ENCODE measurements at places on chromosomes 2 and 18.

DNA sequence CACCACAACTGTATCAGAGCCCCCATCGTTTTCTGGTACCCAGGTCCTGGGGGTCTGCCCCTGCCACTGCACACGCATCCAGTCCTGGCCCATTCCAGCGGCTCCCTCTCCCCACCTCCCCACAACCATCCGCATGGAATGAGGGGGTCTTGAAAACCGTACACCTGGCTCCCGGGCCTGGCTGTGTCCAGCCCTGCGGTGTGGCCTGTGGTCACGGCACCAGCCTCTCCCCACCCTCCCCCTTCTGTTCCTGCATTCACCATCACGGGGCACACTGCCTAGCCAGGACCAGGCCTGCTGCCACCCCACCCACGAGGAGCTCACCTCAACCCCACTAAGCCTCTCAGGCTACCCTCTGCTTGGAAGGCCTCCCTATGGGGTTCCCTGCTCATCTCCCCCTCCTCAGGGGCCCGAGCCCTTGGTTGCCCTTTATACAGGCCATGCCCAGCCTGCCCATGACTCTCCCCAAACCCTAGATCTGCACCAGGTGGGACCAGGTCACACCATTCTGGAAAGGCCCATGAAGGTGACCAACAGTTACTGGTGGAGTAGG, 11.4 kb downstream of the GPR35 start:
- no peak for DNase-seq

GRCh38 chr2:19890104-19890503, 11.7 kb downstream of the TTC32 start:
- DNase-seq = no peak

- DNase-seq = no peak
These were observed 298.2 kb downstream of the EIPR1 start for GRCh38 chr2:3079466-3079865.

DNA sequence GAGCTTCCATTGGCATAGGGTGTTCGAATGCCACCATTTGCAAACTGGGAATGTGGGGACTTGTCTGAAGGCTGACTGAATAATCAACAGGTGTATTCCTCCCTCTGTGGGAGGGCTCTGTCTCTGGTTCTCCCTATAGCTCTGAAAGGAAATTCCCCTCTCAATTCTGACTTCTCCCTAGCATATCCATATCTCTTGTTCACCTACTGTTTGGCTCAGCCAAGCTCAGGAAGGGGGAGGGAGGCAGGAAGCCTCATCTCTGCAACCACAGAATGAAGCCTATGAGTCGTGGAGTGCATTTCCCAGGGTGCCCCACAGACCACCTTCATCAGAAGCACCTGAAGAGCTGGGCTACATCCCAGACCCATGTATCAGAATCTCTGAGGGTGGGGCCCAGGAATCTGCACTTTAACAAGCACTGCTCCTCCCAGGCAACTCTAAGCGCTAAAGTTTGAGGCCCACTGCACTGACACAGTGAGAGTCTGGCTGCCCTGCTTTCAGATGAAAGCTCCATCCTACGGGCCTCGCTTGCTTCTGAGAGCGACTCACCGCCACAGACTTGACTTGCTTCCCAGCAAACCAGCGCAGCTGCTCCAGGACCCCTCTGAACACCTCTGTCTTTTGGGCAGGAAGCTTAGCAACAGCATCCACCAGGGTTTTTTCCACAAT, 32.0 kb downstream of the XDH start:
- DNase-seq = no peak

GRCh38 chr2:3102922-3103569, 274.6 kb downstream of the EIPR1 start:
- no peak for DNase-seq

- no peak for DNase-seq
These were observed 212.8 kb upstream of the LRRTM1 start for GRCh38 chr2:80517316-80517715.

DNA sequence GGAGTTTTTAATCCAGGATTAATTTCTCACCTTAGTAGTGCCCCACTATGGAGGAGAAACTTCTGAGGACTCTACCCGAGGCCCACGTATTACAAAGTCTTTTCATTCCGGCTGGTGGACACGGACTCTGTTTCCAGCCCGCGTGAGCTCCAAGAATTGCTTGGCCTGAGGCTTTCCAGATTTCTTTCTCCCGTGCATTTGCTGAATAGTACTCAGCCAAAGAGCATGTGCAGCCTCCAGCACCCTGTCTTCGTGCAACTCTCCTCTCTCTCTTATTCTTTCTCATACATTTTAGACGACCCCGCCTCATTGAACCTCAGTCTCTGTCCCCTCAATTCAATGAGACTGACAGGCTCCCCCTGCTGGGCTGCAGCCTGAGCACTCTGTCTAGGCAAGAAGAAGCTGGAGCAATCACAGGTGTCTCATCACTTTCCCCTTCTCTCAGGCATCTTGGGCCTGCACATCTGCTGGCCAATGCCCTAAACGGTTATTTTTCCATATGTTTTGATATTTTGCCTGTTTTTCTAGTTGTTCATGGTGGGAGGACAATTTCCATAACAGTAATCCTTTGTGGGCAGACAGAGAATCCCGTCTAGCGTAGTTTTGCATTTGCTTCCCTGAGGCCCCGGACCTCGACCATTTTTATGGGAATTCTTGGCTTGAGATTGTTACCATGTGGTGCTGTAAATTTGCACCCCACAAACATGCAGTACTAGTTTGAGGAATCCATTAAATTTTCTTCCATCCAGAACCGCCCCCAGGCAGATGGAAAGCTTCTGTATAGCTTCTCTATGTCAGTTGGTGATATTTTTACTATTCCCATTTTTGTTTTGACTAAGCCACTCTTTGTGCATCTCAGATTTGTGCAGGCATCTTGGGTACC, 50.1 kb upstream of the LPIN2 start:
- DNase-seq = peak; percentile 14

DNA sequence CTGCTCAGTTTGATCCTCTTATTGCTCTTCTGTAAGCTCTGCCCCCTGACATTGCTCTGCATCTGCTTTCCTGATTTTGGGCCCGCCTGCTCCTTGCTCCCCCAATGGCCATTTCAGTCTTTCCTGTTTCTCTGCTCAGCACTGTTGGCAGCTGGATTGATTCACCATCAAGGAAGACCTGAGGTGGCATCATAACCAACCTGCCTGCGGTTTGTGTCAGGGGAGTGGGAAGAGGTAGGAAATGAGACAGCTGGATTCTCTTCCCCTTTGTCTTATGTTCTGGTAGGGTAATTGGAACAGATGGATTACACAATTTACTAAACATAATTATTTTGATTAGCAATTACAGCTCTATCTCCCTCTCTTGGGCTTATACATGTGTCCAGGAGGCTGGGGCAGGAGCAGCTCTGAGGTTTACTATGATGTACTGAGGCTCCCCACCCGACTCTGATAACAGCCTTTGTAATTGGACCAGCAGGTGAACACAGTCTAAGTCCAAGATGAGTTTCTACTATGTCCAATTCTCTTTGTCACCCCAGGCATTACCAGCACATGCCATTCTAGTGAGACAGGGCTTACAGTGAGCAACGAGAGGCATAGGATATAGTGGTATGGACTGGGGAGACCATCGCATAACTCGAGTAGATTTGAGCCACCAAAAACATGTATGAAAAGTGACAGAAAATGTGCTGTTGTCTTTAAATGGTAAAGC, 151.8 kb upstream of the MMADHC start:
- DNase-seq = no peak

GRCh38 chr2:25996844-25997243, 14.5 kb upstream of the KIF3C start:
- no peak for DNase-seq

- DNase-seq = no peak
These were observed 620.6 kb downstream of the IRS1 start for GRCh38 chr2:226179010-226179409.

DNA sequence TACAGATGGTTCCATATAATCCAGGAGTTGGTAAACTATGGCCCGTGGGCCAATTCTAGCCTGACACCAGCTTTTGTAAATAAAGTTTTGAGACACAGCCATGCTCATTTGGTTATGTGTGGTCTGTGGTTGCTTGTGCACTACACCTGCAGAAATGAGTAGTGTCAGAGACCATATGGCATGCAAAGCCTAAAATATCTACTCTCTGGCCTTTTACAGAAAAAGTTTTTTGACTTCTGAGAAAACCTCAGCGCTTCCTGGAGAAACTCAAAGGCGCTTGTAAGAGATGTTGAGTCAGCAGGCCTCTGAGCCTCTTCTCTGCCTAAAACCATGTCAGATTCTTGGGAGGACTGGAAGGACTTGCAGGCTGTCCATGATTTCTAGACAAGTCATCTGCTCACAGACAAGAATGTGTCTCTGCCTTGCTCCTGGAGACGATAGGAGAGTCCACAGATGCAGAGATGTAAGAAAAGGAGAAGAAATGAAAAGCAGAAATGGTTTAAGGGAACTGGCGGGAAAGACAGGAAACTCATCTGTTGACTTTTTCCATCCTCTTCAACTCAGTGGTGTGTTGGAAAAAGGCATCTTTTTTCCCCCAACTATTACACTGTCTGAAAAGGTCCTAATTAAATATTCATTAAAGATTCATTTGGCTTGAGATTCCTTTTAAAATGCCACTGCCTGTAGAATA, 5.2 kb downstream of the TTC39C start:
- DNase-seq = no peak

DNA sequence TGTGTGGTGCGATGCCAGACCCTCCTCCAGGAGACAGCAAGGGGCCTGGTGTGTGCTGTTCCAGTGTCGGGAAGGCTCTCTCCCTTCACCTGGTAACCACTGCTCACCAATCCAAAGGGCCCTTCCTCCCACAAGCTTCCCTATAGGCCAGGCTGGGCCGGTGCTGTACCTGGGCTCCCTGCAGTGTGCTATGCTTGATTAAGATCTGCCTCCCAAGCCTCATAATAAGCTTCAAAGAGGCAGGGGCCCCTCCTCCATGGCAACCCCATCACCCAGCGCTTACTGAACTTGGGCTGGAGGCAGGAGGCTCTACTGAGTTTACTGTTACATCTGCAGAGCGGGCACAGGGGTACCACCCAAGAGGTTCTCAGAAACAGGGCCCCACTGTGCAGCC, 4.5 kb upstream of the MAL start:
- no peak for DNase-seq

GRCh38 chr2:186256540-186256939, 229.5 kb upstream of the ZC3H15 start:
- DNase-seq = no peak

DNA sequence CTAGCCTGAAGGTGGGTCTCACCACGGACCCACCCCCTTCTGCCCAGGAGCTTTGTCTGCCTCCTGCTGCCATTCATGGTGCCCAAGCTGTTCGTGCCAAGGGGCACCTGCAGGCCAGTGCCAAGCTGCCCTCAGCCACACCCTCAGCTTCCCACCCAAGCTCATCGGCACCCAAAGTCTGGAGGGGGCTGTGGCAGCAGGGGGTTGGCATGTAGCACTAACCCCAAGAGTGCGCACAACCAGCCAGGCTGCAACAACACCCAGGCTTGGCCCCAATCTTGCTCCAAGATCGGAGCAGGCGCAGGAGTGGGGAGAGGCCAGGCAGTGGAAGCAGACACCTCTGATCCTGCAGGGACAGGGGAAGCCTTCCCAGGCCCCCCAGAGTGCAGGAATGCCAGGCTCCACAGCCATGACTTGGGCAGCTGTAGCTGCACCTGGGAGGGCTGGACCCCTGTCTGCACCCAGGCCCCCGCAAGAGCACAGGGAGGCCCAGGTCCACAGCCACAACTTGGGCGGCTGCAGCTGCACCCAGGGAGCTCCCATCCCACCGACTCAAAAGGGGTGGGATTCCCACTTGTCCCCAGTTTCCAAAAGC, 89.9 kb downstream of the ATAD2B start:
- DNase-seq = no peak

DNA sequence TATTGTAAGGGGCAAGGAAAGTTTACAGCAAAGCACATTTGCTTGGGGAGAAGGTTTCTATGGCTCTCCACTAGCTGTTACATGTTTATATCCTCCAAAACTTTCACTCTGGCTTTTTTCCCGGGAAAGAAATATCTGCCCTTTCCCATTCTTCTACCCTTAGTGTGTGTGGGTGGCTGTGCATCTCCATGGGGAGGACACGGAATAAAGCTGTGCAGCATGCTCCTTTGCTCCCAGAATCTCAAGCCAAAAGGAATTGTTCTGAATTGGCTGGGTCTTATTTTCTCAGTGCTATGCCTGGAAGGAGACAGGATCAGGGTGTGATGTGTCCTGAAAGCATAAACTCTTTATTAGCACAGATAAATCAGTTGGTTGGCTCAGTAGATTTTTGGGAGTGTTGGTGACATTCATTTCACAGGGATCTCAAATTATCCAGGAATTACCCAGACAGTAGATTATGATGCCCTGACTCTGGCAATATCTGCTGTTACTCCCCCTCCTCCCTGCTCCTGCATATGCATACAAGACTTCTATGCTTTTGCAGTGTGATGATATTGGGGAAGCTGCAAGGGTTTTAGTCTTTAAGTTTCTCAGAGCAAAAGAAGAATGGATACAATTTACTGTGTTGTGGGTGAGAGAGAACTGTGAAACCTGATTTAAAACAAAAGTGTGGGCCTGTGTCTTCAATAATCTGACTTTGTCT, 63.1 kb downstream of the PARD3B start:
- peak; percentile 8 for DNase-seq

- no peak for DNase-seq
These were observed 118.6 kb upstream of the SIX2 start for GRCh38 chr2:45127891-45128290.

GRCh38 chr2:171824086-171824485, 70.0 kb downstream of the SLC25A12 start:
- no peak for DNase-seq

DNA sequence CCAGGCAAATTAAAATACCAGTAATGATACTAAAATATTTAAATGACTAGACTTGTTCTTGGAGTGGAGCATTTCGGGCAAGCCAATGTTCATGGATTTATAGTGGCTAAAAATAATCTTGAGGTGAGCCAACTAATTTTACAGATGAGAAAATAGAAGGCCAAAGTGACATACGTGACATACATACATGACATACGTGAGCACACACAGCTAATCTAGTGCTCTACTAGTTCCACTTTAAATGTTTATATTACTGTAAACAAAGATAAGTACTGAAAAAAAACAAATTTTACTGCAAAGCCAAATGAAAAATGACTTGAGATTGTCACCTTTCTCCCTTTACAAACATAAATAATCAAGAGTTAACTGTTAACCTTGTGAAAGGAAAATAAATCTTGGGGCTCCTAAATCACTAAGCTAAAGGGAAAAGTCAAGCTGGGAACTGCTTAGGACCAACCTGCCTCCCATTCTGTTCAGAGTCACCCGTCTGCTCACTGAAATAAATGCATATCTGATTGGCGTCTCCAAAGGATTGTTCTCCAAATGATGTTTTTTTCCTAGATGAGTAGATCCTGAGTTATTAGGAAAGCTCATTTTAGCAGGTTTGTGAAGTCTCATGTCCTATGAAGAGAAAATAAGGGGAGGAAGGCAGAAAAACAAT, 96.7 kb downstream of the PMS1 start:
- no peak for DNase-seq

- DNase-seq = no peak
These were observed 37.4 kb downstream of the MEIS1 start for GRCh38 chr2:66472225-66472843.
